ENCODE measurements at places on chromosomes 16 and 17. TPM values are rescaled to one million over a fixed set of nuclear protein-coding genes. Genes with fewer than 3 reads are reported as not detected.

MT4 gene
- total RNA-seq: not detected

GRCh38 chr17:32482568-32483320 lies 4.0 kb upstream of the CDK5R1 start:
- no peak for DNase-seq

NOD2 gene
- 1.1 TPM for total RNA-seq

KRTAP3-1 gene
- total RNA-seq: not detected

GRCh38 chr16:83768986-83769385 lies 38.8 kb upstream of the HSBP1 start:
- no peak for DNase-seq

Measured in ovary (tissue), 10 donors.